NCI-H526 (cell line): ENCODE measurements at places on chromosomes 12 and 14.

DNA sequence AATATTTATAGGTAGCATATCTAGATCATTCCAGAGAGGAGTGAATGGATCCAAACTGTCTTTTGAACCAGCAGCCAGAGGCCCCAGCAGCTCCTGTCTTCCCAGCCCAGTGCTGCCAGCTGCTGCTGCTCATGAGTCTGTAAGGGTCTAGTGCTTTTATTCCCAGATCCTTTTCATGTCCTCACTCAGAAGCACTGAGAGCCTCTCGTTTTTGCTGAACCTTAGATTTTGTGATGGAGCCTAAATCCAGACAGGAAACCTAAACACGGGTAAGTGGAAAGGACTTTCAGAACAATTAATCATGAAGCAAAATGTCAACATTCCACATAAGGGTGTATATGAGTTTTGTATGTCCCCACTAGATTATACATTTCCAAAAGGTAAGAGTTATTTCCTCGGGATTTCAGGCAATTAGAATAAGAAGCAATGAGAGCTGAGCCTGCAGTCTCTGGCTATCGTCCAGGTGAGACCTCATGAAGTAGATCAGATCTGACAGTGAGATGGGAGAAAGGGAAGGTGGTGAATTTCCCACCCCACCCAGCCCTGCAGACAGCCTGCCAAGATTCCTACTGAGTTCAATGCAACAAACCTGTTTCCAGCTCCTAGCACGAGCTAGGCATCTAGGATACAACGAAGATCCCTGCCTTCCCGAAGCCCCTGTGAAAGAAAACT, 84.4 kb downstream of the NINJ2 start:
- no peak for DNase-seq

GRCh38 chr12:13433768-13434167, 237.2 kb downstream of the EMP1 start:
- no peak for DNase-seq

DNA sequence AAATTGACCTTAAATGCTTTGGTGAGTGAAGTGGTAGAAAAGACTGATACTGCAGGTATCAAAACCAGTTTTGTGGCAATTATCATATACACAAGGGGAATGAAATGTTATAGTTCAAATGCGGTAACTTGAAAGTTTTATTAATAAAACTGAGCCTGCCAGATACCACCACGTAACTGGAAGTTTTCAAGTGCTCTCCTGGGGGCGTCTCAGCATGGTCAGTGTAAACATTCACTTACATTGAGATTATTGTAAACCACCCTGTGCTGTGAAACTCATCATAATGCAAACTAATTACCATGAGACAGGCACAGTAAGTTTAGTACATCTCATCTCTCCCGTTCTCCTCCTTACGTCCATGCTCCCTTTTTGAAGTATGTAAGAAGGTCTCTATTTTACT, 280.7 kb upstream of the FAR2 start:
- DNase-seq = no peak

DNA sequence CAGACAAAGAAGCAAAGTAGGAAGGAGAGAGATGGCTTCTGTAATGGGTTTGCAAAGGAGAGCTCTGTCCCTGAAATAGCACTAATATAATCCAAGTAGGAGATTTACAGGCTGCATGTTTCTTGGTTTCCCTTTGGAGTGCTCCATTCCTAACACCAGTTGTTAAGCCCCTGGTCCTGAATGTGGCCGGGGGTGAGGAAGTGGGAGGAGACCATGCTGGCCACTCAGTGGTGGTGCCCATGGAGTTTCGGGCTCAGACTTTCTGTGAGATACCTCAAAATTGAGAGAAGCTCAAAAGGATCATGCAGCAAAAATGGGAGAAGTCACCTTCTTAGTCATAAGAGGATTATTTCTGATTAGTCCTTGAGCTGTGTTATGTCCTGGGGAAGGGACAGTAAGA, 88.5 kb downstream of the DAD1 start:
- DNase-seq = no peak

DNA sequence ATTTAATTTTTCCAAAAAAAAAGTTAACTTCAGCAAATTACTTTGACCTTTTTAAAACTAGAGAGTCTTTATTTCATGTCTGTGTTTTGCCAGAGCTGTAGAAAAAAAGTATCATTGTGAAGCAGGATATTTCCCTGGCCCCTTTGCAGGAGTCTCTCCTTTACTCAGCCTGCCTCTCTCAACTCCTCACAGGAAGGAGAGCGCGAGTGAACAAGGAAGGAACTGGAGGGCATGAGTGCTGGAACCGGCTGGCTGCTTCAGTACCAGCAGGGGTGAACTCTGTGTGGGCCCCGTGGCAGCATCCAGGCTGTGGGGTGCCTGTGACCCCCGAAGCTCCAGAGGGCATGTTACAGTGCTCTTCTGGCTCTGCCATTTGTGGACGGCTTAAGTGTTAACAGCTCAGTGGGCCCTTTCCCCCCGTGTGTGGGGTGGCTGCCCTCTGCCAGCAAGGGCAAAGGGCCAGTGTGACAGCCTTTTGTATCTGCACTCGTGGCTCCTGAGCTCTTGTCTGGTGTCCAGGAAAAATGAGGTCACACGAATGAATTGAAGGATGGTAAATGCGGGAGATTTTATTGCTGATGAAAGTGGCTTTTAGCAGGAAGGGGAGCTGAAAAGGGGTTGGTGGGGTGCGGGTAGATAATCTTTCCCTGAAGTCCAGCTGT, 76.6 kb upstream of the KCNH3 start:
- DNase-seq = no peak

GRCh38 chr14:39875028-39875427, 442.8 kb upstream of the FBXO33 start:
- no peak for DNase-seq

DNA sequence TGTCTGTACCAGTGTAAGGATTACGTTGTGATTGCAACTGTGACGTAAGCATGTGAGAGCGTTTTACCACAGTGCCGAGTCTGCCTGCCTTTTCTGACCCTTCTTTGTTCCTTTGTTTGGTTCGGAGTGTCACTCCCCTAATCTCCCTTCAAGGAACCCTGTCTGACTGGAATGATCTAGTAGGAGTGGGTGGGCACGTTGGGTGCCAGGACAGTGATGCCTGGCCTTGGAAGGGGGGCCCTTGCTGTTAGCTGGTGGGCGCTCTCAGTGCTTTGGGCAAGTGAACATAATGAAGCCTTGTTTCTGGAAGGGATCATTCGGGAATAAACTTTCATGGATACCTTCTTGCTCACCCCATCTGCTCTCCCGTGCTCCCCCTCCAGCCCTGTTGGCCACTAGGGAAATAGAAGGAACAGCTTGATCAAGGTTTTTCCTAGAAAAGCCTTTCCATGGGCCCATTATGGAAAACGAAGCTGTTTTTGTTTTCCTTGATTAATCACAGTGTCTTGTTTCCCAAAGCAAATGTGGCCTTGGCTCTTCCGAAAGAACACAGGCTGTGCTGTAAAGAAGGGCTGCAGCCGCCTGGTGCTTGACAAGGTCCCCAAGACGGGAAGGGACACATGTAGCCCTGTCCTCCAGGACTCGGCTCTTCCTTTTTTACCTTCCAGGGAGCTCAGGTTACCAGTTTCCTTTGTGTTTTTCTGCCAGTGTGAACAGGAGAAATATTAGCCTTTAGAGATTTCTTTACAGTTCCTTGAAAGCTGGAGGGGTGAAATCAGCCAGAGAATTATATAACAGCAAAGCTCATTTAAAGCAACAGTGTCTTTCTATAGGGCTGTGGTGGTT, 215.5 kb downstream of the CRADD start:
- DNase-seq = no peak

GRCh38 chr14:24634158-24634557, at the start of gene GZMB:
GZMB (minus strand) TSS chr14:24634190; CDS start chr14:24634160, 30 bp downstream.
- no peak for DNase-seq

DNA sequence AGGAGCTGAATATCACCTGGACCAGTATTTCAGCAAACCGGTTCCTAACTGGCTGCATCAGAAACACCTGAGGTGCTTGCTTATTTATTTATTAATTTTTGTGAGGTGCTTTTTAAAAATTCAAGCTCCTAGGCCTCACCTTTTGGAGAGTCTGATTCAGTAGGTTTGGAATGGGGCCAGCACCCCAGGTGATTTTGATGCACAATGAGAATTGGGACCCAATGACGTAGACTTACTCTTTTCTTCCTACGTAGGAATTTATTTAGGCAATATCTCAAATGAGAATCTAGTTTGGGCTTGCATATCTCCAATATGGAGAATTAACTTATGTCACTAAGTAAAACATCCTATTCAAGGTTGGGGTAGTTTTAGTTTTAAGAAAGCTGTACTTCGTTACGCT, 7.3 kb downstream of the YEATS4 start:
- DNase-seq = no peak

- DNase-seq = no peak
These were observed 103.7 kb downstream of the TBX3 start for GRCh38 chr12:114580306-114580705.

DNA sequence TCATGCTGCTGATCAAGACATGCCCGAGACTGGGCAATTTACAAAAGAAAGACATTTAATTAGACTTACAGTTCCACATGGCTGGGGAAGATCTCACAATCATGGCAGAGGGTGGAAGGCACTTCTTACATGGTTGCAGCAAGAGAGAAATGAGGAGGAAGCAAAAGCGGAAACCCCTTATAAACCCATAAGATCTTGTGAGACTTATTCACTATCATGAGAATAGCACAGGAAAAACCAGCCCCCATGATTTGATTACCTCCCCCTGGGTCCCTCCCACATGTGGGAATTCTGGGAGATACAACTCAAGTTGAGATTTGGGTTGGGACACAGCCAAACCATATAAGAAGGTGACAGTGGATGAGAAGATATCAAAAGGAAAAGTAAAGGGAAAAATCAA, 78.4 kb downstream of the CATSPERB start:
- no peak for DNase-seq

- no peak for DNase-seq
These were observed 356.2 kb downstream of the TMEM121 start for GRCh38 chr14:105882626-105883025.
